Effector memory CD4-positive, alpha-beta T cell (primary cell): ENCODE measurements at places on chromosomes 2 and 18.

DNA sequence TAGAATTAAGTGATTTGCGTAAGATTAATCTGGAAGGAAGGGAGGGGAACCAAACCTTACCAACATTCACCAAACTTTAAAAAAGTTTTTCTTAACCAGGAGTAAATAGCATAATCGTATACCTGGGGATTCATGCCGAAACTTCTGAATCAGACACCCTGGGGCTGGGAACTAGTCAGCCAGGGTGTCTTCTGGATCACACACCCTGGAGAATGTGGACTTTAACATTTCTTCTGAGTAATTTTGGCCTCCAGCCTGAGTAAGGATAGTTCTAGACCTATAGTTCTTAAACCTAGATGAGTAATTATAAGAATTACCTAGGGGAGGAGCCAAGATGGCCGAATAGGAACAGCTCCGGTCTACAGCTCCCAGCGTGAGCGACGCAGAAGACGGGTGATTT lies 44.1 kb upstream of the MEIS1 start:
- DNase-seq = no peak

DNA sequence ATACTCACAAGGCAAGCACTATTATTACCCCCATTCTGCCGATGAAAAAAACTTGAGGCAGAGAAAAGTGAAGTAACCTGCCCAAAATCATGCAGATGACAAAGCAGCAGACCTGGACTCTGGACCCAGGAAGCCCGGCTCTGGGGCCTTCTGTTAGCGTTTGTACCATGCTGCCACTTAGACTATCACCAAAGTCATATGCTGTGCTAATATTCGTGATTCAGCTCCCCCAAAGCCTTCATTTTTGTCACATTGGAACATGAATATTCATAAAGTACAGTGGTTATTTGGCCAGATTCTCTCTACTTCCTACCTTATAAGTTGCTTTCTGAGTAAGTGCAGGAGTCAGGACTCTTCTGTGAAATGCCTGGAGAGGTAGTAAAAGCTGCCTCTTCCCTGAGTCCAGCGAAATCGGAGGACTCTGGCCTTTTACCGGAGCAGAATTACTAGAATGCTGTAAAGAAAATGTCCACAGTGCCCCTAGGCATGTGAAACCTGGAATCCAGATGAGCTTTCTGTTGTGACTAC lies 86.7 kb downstream of the FTCDNL1 start:
- DNase-seq = no peak

GRCh38 chr18:43222501-43222900 lies 54.8 kb downstream of the SYT4 start:
- no peak for DNase-seq

- DNase-seq = no peak
These were observed 140.5 kb downstream of the ZNF236 start for GRCh38 chr18:76962851-76963250.

DNA sequence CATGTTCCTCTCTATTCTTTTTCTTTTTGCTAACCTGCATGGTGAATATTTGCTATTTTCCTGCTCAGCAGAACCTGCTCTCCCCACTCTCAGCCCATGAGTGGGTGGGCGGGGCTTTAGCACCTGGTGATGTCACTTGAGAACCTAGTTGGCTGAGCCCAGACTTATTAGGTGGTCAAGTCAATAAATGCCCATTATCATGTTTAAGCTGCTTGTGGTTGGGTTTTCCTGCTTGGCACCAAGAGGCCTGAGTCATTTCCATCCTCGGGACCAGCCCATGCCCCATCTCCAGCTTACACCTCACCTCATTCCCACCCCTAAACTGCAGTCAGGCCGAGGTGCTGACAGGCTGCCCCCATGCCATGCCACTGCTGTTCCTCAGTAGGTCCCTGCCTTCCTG lies 226.6 kb downstream of the ANKRD30B start:
- no peak for DNase-seq
